ENCODE measurements at places on chromosomes 2 and 18.

GRCh38 chr2:207483066-207483465 lies 46.7 kb upstream of the CREB1 start:
- no peak for DNase-seq

- no peak for DNase-seq
These were observed 2.2 kb downstream of the IMPACT start for GRCh38 chr18:24428709-24429108.

GRCh38 chr2:10326151-10326616 lies 23.5 kb downstream of the HPCAL1 start:
- DNase-seq = no peak

DNA sequence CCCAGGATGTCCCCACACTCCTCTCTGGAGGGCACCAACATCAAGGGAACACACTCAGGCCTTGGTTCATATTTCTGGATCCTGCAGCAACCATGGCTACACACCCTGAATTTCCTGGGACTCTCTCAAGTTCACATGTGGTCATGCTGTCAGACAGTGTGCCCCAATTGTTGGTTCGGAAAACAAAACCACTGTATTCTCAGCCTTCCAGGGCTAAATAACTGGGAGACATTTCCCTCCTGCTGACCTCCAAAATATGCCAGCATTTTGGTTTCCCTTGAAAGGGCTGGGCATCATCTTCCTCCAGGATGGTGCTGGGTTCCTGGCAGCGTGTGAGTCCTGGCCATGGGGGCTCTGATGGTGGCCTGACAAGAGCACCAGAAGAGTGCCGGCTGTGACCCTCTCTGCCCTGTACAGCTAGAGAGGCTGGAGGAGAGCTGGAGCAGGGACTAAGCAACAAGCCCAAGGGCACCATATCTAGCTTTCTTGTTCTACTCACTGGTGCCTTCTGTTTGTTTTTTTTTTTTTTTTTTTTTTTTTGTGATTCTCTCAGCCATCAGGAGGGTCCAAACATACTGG lies 37.5 kb upstream of the WIPF1 start:
- no peak for DNase-seq

DNA sequence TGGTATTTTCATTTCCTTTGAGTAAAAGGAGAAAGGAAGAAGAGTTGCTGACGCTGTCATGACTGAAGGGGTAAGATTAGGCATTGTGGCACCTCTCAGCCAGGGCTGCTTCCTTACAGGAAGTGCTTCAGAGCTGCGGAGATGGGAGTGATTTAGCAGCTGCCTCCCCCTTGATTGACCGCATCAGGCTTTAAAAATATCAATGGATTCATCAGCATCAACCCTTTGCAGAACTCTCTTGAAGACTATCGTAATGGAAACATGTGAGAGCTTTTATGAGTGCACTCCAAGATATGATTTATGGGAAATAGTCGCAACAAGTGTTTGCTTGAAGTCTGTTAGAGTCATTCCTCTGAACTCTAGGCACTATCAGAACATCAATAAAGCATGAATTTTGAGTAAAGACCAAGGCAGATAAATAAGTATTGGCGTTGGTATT lies 141.1 kb downstream of the CSRNP3 start:
- DNase-seq = no peak

DNA sequence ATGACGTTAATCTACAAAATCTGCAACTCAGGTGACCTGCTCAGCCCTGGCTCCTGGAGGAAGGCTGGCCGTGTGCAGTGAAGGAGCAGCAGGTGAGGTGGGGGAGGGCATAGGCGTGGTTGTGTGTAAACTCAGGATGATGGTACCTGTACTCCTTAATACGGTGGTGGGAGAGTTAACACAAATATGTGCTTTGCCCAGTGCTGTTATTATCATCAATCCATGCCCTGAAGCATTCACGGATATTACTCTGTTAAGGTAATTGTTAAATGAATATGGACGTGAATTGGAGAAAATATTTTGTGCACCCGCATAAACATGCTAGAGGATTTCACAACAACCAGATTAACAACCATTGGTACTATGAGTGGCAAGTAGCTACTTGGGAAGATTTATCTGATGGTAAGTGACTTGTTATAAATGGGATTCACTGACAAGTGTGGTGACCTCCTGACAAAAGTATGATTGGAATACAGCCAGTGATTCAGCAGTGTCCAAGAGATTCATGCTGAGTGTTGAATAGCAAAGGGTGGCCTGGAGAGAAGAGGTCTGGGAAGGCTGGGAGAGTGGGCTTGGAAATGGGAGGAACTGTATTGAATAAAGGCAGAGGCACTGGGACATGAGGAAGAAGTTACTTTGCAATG lies 194.1 kb downstream of the TPGS2 start:
- DNase-seq = no peak

DNA sequence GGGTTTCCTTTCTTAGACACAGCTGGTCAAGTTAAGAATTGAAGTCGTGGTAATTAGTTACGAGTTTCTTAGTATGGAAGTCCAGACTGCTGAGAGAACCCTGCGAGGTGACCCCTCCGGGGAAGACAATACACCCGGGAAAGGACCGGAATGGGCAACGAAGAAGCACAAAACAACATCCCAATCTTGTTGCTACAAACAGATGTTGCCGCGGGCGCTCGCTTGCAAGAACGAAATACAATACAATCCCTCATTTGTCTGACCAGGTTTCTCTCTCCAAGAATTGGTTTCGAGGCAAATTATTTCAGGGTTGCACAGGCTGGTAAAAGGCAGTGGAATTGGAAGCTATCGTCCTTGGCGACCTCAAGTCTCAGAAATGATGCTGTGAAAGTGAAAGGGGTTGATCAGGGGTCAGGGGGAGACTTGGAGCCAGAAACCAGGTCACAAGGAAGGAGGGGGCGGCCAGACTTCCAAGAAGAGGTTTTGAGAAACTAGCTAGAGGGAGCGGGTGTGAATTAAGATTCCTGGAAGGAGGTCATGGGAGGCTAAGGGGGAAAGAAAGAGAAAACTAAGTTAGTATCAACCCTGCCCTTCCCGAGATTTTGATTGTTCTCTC lies 401.9 kb downstream of the HRH4 start:
- no peak for DNase-seq

- no peak for DNase-seq
These were observed 233.3 kb downstream of the AGAP1 start for GRCh38 chr2:235727174-235727573.

- DNase-seq = no peak
These were observed 212.6 kb downstream of the TNS1 start for GRCh38 chr2:217790195-217790594.

GRCh38 chr2:72669121-72669520 lies 156.7 kb downstream of the EXOC6B start:
- no peak for DNase-seq

GRCh38 chr2:13193075-13193474 lies 476.3 kb downstream of the TRIB2 start:
- DNase-seq = no peak

- no peak for DNase-seq
These were observed 66.5 kb downstream of the CCDC85A start for GRCh38 chr2:56250153-56250729.

- no peak for DNase-seq
These were observed 146.5 kb downstream of the TRIM43 start for GRCh38 chr2:95738301-95738700.

DNA sequence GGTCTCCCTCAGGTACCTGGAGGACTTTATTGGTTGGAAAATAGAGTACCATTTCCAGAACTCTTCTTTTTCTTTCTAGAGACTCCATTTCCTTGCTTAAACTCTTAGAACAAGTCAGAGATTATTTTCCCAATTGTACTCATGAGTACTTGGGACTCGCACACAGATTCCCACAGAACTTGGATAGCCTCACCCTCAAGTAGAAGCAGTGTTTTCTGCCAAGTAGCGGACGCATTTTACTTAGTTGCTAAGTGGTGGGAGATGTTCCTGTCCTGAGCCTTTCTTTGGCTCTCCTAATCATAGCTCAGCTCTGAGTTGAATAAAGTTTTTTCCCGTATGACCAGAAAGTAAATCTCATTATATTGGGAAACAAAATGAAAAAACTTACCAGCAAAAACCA lies 17.2 kb downstream of the SLC30A3 start:
- no peak for DNase-seq

- DNase-seq = no peak
These were observed 84.3 kb downstream of the COPS8 start for GRCh38 chr2:237170020-237170419.

Measured in stimulated activated CD4-positive, alpha-beta T cell treated with anti-CD3 and anti-CD28 coated beads, TNF-alpha, amount 100 ng/mL, for 24 hours (primary cell).